ENCODE measurements at places on chromosomes 2 and 18. TPM values are rescaled to one million over a fixed set of nuclear protein-coding genes. Genes with fewer than 3 reads are reported as not detected.

The NOSTRIN gene
- 6.6 TPM for total RNA-seq

GRCh38 chr2:50831676-50832075 lies 200.3 kb downstream of the NRXN1 start:
- DNase-seq = no peak

- DNase-seq = no peak
Measured at GRCh38 chr2:88657131-88657530, 29.9 kb upstream of the EIF2AK3 start.

GRCh38 chr2:67716895-67717396 lies 319.8 kb downstream of the ETAA1 start:
- no peak for DNase-seq

DNA sequence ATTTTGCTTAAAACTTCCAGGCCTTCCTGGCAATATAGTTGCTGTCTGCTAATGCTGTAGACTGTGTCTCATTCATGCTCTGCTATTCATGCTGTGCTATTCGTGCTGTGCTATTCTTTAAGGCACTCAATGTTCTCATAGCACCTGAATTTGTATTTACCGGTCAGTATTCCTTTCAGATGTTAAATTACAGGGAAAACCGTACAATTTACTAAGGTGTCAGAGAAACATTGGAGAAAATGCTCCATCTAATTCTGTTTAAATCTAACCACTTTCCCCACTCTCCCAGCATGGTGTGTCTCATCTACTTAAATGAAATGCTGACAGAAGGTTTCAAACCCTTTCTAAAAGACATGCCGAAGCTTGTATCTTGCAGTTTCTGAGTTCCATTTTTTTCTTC lies 25.0 kb downstream of the FAM171B start:
- DNase-seq = no peak
